ENCODE measurements at places on chromosomes 11 and 22.

DNA sequence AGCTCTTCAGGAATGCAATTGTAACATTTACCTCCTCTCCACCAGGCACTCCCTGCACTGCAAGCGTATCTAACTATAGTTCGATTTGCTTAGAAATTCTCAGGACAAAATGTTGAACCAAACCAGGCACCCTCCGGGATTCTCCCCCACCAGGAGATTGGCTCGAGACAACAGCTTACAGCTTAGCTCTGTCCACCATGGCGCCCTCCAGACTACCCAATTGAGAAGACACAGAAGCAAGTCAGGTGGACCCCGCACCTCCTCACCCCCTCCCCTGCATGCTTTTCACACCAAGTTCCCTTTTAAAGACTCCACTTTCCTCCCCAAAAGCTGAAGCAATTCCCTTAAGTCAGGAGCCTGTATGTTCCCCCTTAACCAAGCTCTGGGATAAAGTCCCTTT lies 34.7 kb upstream of the RFPL3 start:
- DNase-seq: no peak

DNA sequence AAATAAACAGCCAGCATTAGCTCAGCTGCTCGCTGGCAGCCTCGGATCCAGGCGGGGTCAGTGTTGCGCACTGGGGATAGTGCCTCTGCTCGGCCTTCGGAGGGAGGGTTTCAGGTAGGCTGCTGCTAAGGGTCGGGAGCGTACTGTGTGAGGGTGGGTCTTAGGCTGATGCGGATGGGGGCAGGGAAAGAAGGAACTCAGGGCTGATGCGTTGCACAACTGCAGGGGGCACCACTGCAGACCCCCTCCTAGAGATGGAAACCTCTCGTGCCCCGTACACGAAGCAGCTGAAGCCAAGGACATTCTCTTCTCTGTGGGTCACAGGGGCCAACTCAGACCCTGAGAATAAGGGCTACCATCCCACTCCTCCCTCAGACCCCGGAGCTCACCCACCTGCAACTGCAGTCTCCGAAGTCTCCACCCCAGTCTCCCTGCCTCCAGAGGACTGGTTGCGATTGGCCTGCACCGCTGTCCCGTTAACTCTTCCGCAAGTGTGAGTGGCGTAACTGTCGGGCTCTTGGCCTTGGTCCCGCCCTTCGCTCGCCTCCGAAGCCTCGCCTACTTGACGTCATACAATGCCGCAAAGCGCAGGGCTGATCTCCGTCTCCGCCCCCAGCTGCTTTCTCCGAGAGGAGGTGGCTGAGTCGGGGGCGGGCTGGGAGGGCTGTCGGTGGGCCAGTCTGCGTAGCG lies at the start of gene KBTBD3:
TSS of gene KBTBD3 (minus strand) at position 429 of the 690 bp plus-strand sequence. CDS start 18,250 bp downstream, outside the sequence.
- DNase-seq: peak; percentile 99

- no peak for DNase-seq
Observed at GRCh38 chr11:57491371-57492061, 24.0 kb downstream of the SLC43A1 start.

GRCh38 chr11:77065878-77066228 lies 918 bp upstream of the CAPN5 start:
- DNase-seq: no peak
